ENCODE measurements at places on chromosomes 1 and 21. TPM values are rescaled to one million over a fixed set of nuclear protein-coding genes. Genes with fewer than 3 reads are reported as not detected.

GRCh38 chr1:24157918-24158481 lies 15.1 kb upstream of the IL22RA1 start:
- H3K27ac ChIP-seq: no peak overlapping the region
- peaks cover 4% of the 10 kb centered on the region for H3K4me1 ChIP-seq
- no peak overlapping the region for H3K4me3 ChIP-seq
- H3K36me3 ChIP-seq: no peaks in the 10 kb centered on the region
- no peak for DNase-seq
- H3K27me3 ChIP-seq: peaks cover 11% of the 10 kb centered on the region

DNA sequence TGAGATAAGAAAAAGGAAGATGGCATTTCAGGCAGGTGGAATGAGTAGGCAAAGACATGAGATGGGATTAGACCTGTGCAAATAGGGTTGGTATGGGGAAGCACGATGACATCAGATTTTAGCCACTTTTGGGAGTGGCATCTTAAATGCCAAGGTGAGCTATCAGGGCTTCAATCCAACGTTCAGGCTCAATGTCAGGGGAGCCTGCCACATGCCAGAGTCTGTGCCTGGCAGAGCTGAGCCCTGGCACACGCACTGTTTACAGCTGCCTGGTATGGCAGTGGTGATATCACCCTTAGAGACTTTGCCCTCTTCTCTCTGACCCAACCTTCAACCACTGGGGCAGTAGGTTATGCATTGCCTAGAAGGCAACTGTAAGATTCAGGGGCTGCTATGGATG lies 1.1 kb upstream of the GUCA2B start:
- H3K36me3 ChIP-seq: no peaks in the 10 kb centered on the region
- no peak overlapping the region for H3K27ac ChIP-seq
- no peak overlapping the region for H3K4me3 ChIP-seq
- H3K27me3 ChIP-seq: peaks cover 21% of the 10 kb centered on the region
- no peak for DNase-seq

GRCh38 chr1:93845538-93846205 lies 33.3 kb downstream of the DNTTIP2 start:
- H3K27ac ChIP-seq: peak overlapping the region; percentile 98
- peak; percentile 8 for DNase-seq
- H3K27me3 ChIP-seq: peaks cover 19% of the 10 kb centered on the region
- peak overlapping the region; percentile 98 for H3K4me3 ChIP-seq
- H3K4me1 ChIP-seq: peaks cover 35% of the 10 kb centered on the region
- H3K36me3 ChIP-seq: peaks cover 15% of the 10 kb centered on the region

DNA sequence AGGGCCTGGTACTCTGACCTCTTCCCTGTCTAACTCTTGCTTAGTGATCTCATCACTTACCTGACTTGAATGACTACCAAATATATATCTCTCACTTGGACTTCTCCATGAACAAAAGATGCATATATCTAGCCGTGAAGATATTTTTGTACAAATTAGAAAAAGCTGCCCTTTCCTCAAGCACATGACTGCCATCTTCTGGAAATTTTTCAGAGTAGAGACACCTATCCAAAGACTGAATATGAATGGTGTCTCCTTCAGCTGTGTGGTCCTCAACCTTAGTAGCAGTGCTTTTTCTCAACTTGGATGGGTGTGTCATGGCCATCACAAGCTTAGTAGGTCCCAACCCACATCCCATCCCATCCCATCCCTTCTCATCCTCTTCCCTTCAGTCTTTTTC lies 142.3 kb downstream of the DNM3 start:
- H3K4me1 ChIP-seq: no peaks in the 10 kb centered on the region
- no peaks in the 10 kb centered on the region for H3K36me3 ChIP-seq
- H3K27ac ChIP-seq: no peak overlapping the region
- no peak for DNase-seq

DNA sequence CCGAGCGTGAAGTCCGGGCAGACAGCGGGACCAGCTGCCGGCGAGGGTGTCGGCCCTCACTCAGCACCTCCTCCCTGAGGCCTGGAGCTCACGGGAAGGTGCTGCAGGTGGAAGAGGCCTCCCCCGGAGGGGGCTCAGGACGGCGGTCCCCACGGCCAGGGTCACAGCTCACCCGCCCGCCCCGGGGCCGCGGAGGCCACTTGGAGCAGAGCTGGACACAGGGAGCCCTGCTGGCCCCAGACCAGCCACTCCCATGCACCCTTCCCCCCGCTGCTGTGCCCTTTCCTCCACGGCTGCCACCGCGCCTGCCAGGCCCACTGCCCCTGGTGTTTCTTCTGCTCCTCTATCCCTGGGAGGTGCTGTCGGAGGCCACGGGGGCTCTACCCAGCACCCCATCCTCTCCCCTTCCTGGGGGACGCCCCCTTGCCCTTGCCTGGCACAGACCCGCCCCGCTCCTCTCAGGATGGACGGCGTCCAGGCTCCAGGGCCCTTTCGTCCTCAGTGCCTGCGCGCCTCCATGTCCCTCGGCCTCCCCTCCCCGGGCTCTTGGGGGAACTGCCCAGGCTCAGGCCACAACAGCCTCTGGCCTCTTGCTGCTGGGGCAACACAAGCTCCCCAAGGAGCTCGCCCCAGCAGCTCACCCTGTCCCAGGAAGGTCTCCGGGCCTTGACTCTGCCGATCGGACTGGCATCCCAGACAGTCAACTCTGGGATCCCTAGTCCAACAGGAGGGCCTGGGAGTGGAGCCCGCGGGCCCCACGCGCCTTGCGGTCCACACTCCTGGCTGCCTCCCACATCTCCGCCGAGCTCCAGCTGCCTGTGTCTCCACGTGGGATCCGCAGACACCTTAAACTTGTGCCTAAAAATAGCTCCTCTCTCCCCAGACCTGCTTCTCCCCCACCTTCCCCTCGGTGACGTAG lies 4.1 kb downstream of the TMEM240 start:
- H3K27me3 ChIP-seq: peaks cover 4% of the 10 kb centered on the region
- no peak overlapping the region for H3K27ac ChIP-seq
- peak overlapping the region; percentile 64 for H3K4me3 ChIP-seq
- peaks cover 5% of the 10 kb centered on the region for H3K4me1 ChIP-seq

- H3K27me3 ChIP-seq: no peaks in the 10 kb centered on the region
- DNase-seq: no peak
- H3K4me1 ChIP-seq: peaks cover 4% of the 10 kb centered on the region
- no peak overlapping the region for H3K27ac ChIP-seq
- H3K4me3 ChIP-seq: no peak overlapping the region
These were observed 41.6 kb downstream of the ARHGEF16 start for GRCh38 chr1:3495776-3496745.

CYP4A22 gene
- total RNA-seq: not detected
